ENCODE measurements at places on chromosomes 5 and 9. TPM values are rescaled to one million over a fixed set of nuclear protein-coding genes. Genes with fewer than 3 reads are reported as not detected.

DNA sequence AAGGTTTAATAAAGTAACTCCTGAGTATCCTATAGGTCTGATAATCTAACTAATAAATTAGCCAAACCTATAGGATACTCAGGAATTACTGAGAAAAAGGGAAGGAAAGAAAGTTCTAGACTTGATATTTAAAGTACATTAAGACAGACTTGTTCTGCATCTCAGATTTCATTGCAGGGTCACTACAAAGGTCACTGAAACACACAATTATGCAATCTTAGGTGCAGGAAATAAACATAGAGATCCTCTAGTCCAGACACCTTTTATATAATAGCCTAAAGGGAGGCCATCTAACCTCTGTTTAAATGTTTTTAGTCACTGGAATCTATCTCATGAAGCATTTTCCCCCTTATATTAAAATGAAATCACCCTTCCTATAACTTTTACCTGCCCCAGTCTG, 1215.7 kb downstream of the MAT2B start:
- no peak overlapping the region for H3K4me3 ChIP-seq
- no peaks in the 10 kb centered on the region for H3K27me3 ChIP-seq
- no peaks in the 10 kb centered on the region for H3K36me3 ChIP-seq

GRCh38 chr9:82720515-82720914, 342.4 kb downstream of the RASEF start:
- H3K36me3 ChIP-seq, result no peaks in the 10 kb centered on the region
- no peaks in the 10 kb centered on the region for H3K4me1 ChIP-seq
- no peak overlapping the region for H3K4me3 ChIP-seq
- H3K27me3 ChIP-seq, result no peaks in the 10 kb centered on the region
- no peak for DNase-seq

GRCh38 chr5:72507231-72507906, at the start of gene ZNF366:
Gene ZNF366 (minus strand): TSS chr5:72507410. CDS start chr5:72461496, 45,914 bp downstream.
- no peaks in the 10 kb centered on the region for H3K36me3 ChIP-seq
- DNase-seq, result peak; percentile 35
- peak within 1 kb of the TSS; percentile 6 for H3K27ac ChIP-seq
- H3K4me1 ChIP-seq, result peaks cover 61% of the 10 kb centered on the region
- H3K4me3 ChIP-seq, result no peak within 1 kb of the TSS

GRCh38 chr5:2173151-2173834, 290.6 kb upstream of the IRX4 start:
- no peak overlapping the region for H3K27ac ChIP-seq
- no peaks in the 10 kb centered on the region for H3K4me1 ChIP-seq
- no peaks in the 10 kb centered on the region for H3K36me3 ChIP-seq
- H3K27me3 ChIP-seq, result no peaks in the 10 kb centered on the region
- no peak overlapping the region for H3K4me3 ChIP-seq

DNA sequence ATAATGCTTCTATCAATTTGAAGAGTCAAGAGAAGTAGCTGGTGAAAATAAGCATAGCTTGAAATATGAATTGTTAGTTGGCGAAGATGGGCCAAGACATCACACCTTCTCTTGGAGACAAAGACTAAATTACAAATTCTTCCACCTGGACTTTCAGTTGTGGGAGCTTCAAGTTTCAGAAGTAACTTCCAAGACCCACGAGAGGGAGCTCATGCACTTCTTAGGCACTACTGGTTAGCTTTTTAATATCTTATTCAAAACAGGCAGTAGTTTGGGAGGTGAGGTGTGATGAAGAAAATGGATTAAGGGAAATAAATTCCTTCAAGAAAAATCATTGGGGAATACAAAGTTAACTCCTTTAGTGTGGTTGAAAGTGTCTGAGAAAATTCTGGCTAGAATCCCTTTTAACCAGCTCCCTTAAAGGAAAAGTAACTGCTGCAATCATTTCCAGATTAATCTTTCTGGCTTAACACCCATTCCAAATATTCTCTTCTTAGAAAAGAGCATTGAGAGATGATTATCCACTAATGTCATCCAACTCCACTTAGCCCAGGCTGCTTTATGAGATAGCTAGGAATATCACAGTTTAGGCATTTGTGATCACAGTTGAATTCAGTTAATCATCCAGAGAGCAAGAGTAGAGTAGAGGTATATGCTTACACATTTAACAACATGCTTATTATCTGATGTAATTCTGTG, 139.5 kb upstream of the DMRTA1 start:
- no peak overlapping the region for H3K27ac ChIP-seq
- no peaks in the 10 kb centered on the region for H3K36me3 ChIP-seq
- peaks cover 5% of the 10 kb centered on the region for H3K27me3 ChIP-seq
- peak; percentile 54 for DNase-seq

DNA sequence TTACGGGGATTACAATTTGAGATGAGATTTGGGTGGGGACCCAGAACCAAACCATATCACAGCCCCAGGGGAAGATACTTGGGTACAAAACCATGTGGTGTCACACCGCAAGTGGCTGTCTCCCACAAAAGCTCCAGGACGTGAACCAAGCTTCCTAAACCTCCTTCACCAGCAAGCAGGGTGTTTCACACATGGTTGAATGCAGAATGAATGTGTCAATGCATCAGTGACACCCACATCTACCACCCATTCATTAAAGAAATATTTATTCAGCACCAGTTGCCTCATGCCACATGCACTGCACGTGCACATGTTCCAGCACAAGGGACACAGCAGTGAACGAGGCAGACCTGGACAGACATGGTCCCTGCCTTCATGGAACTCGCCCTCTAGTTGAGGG, 70.9 kb upstream of the SPOCK1 start:
- no peak overlapping the region for H3K27ac ChIP-seq
- H3K36me3 ChIP-seq, result no peaks in the 10 kb centered on the region
- DNase-seq, result no peak
- no peak overlapping the region for H3K4me3 ChIP-seq

DNA sequence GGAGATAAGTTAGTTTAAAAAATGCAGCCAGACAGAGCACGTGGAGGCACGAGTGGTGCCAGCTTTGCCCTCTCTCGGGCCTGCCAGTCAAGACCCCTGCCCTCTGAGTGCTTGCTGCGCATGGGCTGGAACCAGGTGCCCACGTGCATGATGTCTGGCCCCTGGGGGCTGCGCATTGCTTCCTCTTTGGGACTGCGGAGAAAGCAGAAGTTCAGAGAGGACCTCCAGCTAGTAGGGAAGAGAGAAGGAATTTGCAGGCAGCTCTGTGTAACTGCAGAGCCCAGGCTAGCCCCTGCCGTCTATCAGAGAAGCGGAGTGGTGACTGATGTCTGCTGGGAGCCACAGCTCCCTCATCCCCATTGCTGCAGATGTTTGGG, 9.7 kb upstream of the RNU6ATAC start:
- no peak overlapping the region for H3K4me3 ChIP-seq
- H3K36me3 ChIP-seq, result no peaks in the 10 kb centered on the region
- no peak for DNase-seq
- H3K27ac ChIP-seq, result no peak overlapping the region
- peaks cover 2% of the 10 kb centered on the region for H3K27me3 ChIP-seq
- no peaks in the 10 kb centered on the region for H3K4me1 ChIP-seq

The JMY gene
- 6.5 TPM for total RNA-seq

The XRCC4 gene
- total RNA-seq, result 7.6 TPM

The FAM151B gene
- 2.0 TPM for total RNA-seq

The BARHL1 gene
- total RNA-seq, result not detected

The GARIN3 gene
- total RNA-seq, result not detected

Measured in endothelial cell of umbilical vein (primary cell).